ENCODE measurements at places on chromosomes 11 and 22. TPM values are rescaled to one million over a fixed set of nuclear protein-coding genes. Genes with fewer than 3 reads are reported as not detected.

- DNase-seq = no peak
These were observed 4.7 kb upstream of the TTC36 start for GRCh38 chr11:118522571-118523072.

GRCh38 chr11:44777209-44778194 is 50.7 kb downstream of the TSPAN18 start:
- DNase-seq = peak; percentile 33

GRCh38 chr11:8372641-8373381 is 109.1 kb upstream of the LMO1 start:
- no peak for DNase-seq

DNA sequence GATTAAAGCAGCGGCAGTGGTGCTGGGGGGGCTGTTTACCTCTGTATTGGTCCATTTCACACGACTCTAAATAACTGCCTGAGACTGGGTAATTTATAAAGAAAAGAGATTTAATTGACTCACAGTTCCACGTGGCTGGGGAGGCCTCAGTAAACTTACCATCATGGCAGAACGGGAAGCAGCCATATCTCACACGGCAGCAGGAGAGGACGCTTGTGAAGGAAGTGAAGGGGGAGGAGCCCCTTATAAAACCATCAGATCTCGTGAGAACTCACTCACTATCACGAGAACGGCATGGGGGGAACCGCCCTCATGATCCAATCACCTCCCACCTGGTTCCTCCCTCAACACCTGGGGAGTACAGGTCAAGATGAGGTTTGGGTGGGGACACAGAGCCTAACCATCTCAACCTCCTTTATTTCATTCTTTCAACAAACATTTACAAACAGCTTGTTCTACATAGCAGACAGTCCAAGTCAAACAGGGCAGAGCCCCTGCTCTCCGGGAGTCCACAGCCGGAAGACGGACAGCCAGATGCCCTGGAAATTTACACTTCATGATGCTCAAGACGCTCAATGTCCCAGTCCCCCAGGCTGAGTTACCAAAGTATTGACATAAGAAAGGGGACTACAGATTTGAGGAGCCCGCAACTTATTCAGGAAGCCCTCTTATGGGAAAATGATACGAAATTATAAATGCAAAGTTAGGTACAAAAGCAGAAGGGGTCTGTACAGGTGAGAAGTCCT is 26.3 kb upstream of the HMGXB4 start:
- no peak for DNase-seq

GRCh38 chr11:13316528-13316961 is 39.0 kb downstream of the BMAL1 start:
- DNase-seq = no peak

DNA sequence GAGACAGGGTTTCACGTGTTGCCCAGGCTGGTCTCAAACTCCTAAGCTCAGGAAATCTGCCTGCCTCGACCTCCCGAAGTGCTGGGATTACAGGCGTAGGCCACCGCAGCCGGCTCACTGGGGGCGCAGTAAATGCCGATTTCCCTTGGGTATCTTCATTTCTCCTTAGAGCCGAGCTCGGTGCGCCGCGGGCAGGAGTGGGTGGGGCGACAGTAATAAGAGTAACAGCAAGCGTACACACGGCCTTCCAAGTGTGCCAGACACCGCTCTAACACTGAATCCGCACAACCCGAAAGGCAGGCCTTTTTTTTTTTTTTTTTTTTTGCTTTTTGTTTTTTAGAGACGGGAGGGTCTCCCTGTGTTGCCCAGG is 500 bp upstream of the ADSL start:
- DNase-seq = peak; percentile 50

- DNase-seq = no peak
These were observed 960.1 kb downstream of the NTM start for GRCh38 chr11:132330515-132330914.

DNA sequence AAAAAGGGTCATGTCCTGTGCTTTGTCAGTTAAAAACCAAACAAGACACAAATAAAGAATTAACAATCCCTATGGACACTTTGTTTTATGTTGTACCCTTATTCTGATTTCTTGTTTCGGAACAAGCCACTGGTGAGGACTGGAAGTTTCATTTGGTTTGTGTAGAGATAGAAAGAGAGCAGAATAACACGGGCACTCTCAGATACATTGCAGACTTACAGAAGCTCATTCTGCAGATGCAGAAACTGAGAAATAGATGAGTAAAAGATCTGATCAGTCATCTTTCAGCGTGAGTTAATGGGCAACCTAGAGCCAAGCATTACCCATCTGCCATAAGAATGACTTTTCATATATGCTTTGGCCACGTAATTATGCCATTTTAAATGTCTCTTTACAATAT is 407.6 kb downstream of the RAB38 start:
- DNase-seq = no peak

- no peak for DNase-seq
These were observed 521.3 kb upstream of the LRRC4C start for GRCh38 chr11:41980741-41981140.

DNA sequence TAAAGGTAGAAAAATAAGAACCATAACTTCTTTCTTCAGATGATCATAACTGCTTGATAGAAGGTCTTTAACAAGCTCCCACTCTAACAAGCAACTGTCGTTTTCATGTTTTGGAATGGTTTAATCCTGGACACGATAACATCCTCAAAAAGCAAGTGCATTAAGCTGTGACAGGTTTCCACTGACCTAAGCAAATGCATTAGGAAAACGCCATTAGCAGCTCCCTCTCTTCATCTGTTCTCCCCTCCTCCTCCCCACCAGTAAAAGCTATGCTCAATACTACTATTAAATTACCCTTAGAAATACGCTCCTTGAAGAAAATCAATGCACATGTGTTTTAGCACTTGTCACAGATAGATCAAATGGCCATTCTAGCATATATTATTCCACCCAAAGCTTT is 729.4 kb downstream of the OPCML start:
- DNase-seq = no peak

GRCh38 chr22:26323013-26323412 is 106.0 kb upstream of the ASPHD2 start:
- no peak for DNase-seq

GRCh38 chr11:15342163-15342562 is 227.4 kb downstream of the INSC start:
- DNase-seq = no peak

DNA sequence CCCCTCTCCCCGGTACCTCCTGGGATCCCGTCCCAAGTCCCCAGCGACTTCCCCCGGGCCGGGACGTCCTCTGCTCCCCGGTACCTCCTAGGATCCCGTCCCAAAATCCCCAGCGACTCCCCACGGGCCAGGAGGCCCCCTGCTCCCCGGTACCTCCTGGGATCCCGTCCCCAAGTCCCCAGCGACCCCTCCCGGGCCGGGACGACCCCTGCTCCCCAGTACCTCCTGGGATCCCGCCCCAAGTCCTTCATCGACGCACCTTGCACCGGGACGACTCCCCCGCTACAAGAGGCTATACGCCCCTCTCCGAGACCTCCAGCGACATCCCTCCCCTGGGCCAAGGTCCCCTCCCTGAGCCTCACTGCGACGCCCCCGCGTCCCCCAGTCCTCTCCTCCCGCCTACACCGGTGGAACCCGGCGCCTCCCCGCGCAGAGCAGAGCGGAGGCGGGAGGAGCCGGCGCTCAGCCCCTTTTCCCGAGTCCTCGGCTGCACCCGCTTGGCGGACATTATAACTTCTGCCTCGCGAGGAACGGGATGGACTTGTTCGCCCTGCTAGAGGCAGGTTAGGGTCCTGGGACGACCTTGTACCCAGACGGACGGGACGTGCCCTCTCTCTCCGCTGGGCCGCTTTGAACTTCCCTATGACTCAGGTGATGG is 912 bp downstream of the KREMEN1 start:
- peak; percentile 65 for DNase-seq

DNA sequence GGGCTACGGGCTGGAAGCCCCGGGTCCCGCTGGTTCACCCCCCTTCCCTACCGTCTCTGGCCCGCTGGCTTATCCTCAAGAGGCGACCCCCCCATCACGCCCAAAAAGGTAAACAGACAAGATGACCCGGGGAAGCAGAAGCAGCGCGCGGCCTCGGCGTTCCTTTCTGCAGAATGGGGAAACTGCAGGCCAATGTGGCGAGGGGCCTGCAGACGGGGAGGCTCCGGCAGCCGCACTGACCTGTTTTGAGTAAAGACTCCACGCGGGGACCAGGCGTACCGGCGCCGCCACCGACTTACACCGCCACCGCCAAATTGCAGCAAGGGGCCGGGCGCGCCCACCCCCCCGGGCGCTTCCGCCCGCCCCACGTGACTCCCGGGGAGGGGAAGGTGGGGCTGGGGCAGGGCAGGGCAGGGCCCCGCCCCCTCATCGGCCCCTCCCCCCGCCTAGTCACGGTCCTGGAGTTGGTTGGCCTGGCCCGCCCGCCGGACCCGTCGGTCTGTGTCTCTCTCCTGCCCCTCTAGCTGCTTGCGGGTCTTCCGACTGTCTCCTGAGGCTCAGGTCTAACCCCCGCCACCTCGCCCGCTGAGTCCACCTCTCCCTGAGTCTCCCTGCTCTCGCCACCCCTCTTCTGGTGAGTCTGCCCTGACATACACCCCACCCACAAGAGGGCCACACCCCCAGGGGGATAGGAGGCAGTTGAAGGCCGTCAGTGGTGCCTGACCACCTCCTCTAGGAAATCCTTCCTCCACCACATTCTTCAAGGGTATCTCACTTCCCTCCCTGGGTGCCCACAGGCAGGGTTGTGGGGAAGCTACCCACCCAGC is at the start of gene ARAP1:
Gene ARAP1 (minus strand): TSS at position 321 of the 827 bp plus-strand sequence. CDS start 25,280 bp downstream, outside the sequence.
- peak; percentile 81 for DNase-seq

- DNase-seq = no peak
These were observed 709.4 kb upstream of the KIRREL3 start for GRCh38 chr11:127709960-127710359.

Gene FAM111B
- 0.15 TPM for total RNA-seq

Gene TAF10
- 74.1 TPM for total RNA-seq

Gene CD3E
- 0.56 TPM for total RNA-seq

Gene TTC9C
- 12.3 TPM for total RNA-seq

Gene CRACR2B
- 3.6 TPM for total RNA-seq

Gene OR6T1
- not detected for total RNA-seq

Gene IZUMO1R
- total RNA-seq = not detected

Gene LRP4
- total RNA-seq = 0.43 TPM

Gene OPCML
- total RNA-seq = 0.11 TPM

Data from right lobe of liver (tissue), 6 donors.